ENCODE measurements at places on chromosomes 6 and 20.

DNA sequence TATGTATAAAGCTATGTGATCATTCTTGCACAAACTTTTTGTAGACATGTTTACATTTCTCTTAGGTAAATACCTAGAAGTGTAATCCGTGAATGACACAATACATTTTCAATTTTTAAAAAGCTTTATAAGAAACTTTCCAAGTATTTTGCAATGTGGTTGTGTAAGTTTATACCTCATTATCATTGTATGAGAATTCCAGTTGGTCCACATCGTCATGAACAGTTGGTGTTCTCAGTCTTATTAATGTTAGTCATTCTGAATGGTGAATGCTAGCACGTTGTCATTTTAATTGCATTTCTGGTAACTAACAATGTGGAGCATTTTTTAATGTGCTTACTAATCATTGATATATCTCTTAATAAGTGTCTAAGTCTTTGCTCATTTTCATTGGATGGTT lies 116.5 kb upstream of the F13A1 start:
- DNase-seq = no peak

GRCh38 chr6:88870717-88871330 lies 92.6 kb downstream of the RNGTT start:
- DNase-seq = peak; percentile 55

DNA sequence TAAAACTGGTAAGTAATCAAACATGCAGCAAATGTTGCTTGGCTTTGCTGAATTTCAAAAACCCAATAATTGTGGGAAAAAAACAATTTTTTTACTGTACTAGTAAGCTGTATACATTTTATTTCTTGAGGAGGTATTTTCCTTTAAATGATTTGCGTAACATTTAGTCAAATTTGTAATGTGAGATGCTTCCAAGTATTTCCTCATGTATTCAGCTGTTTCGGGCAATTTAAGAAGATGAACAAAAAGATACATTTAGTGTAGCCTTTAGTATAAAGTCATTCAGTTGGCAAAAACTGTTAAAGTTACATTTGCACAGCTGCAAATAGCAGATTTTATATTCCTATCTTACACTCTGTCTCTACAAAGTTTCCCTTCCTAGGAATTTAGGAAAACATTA lies 186.1 kb upstream of the SCGN start:
- DNase-seq = no peak

GRCh38 chr6:116779573-116780164 lies 14.2 kb upstream of the FAM162B start:
- peak; percentile 30 for DNase-seq

DNA sequence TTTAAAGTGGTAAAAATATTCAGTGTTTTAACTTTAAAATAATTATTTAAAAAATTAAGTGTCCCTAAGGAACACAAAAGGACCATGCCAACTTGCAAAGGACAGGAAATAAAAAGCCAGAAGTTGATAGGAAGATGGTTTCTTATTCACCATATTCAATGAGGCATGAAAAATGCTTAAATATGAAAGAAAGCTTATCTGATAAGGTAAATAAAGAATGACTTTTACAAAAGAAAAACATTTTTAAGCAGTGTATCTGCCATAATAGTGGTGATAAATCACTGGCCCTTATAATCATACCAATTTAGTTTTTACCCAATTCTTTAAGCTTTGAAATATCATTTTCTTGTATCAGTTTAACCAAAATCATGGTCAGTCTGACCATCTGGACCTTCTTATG lies 33.5 kb upstream of the POPDC3 start:
- DNase-seq = no peak

GRCh38 chr6:113684382-113684901 lies 172.7 kb upstream of the MARCKS start:
- no peak for DNase-seq

DNA sequence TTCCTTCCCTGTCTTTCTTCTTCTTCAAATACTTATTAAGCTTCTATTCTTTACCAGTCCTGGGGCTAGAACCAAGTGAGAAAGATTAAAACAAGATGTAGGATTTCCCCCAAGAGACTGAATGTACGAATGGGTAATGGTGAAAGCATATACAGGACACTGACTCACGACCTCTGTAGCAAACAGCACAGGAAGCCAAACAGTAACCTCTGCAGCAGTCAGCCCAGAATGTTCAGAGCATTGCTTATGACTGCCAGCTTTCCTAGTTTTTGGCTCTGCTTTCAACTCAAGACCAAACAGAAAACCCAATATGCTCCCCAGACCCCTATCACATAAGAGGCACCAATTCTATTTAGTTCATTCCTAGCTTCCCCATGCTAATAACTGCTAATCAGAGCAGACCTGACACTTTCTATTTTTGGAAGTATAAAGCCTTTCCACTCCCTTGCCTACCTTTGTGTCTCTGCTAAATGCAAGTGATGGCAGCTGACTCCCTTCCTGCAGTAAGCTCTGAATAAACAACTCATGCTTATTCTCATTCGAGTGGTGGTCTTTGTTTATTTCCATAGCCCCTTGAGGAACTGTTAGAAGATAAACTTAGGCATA lies 690.6 kb downstream of the EPM2A start:
- DNase-seq = peak; percentile 62

GRCh38 chr6:162543221-162543620 lies 184.3 kb downstream of the PRKN start:
- no peak for DNase-seq

DNA sequence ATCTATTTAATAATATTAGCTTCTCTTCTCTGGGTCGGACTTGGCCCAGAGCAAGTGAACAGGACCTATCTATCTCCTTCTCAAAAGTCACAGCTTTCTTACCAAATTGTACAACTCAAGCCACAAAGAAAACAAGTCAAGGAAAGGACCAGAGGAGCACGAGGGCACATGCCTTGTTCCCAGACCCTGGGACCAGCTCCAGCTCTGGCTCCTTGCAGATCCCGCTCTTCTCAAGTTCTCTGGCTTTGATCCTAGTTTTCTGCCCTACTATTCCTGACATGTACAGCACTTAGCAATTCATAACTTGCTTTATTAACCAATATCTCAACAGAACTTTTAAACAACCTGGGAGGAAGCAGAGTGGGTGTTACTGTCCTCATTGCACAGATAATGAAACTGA lies 185.9 kb downstream of the ESR1 start:
- DNase-seq = no peak

Measured in HFFc6 (cell line).